ENCODE measurements at places on chromosomes 2 and 18.

DNA sequence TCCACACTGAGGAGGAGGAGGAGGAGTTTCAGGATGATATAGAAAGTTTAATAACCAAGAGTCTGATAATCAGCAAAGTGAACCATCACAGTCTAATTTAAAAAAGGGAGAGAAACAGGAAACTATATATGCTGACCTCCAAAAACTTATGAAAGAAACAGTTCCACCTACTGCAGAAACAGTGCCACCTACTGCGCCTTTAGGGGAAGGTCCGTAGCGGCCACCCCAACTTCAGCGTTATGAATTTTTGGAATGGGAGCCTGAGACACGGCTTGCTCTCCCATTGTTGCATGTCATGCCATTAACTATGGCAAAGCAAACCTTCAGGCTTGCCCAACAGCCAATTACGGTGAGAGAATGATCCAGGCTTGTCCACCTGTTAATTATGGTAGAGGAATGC, 1719.2 kb upstream of the LRRTM1 start:
- no peak for DNase-seq

GRCh38 chr2:181117206-181117925, 137.0 kb downstream of the UBE2E3 start:
- no peak for DNase-seq

DNA sequence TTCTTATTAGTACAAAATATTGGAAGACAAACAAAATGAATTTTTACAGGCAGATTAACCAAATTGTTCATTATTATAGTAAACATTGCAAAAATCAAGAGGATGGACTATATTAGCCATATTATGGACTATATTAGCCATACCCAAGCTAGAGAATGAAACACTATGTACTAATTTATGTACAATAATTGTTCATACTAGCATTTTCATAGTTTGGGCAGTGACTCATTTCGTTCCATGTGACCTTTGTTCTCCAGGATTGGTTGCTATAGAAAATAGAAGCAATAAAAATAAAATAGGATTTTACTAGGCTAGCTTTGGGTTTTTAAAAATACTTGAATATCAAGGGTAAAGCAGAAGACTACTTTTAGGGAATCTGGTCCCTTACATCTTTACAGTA, 176.8 kb downstream of the ZEB2 start:
- DNase-seq: no peak

DNA sequence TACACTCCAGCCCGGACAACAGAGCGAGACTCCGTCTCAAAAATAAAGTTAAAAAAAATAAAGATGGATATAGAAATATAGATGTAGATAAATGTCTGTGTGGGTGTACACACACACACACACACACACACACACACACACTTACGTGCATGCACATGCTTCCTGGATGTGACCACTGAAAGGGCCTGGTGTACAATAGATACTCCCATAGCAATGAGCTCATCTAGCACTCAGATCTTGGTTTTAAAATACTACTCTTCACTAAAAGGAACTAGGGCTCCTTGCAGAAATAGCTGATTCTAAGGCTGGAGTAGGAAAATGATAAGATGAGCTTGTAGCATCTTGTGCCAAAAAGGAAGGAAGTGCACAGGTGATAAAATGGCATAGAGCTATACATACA, 39.1 kb downstream of the ROCK2 start:
- no peak for DNase-seq

DNA sequence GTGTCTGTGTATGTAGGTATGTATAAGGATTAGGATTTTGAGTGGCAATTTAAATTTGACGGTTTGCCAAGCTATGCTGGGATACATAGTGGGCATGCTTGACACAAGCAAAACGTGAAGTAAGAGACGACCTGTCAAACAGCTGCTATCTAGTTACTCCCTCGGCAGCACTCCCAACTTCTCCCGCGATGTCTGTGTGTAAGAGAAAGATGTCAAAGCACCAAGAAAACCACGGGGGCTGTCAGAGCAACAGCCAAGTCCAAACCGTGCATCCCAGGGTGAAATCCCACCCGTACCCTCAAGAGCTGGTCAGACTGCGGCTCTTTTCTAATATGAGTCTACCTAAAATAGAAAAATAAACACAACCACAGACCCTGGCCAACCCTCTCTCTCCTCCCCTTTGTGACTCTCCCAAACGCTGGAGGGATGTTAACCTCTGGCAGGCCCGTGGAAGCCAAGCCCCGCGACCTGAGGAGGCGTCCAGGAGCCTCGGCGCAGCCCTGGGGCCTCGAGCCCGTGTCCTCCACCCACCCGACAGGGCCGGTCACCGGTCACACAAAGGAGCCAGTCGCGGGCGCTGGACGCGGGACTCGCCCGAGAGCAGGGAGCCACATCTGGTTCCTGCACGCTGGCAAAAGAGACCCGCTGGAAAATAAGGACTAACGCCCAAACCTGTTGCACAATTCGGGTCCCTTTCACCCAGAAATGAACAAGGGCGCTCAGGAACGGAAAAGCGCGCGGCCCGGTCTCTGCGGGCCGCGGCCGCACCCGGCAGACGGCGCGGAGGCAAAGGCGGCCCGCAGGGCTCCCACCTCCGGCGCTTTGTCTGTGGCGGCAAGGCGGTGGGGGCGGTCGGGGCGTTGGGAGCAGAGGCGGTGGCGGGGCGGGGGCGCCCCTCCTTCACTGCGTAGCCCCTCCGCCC, 925 bp downstream of the SESTD1 start:
- DNase-seq: peak; percentile 70

- DNase-seq: no peak
These were observed 22.3 kb upstream of the DUSP2 start for GRCh38 chr2:96167407-96168013.

DNA sequence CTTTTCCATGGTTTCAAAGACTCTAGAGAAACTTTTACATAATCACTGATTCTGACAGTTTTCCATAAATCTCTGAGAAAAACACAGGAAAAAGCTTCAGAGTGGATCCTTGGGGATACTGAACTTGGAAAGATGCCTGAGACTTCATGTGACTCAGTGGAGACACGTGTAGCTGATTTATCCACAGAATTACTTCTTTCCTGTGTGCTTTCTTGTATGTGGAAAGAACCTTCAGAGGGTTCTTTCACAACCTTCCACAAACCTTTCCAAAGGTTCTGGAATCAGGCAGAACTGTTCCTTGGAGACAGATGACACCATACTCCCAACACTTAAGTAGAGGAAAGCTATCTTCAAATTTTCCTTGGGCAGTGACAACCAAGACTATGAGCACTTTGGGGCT, 207.2 kb downstream of the RND3 start:
- no peak for DNase-seq

DNA sequence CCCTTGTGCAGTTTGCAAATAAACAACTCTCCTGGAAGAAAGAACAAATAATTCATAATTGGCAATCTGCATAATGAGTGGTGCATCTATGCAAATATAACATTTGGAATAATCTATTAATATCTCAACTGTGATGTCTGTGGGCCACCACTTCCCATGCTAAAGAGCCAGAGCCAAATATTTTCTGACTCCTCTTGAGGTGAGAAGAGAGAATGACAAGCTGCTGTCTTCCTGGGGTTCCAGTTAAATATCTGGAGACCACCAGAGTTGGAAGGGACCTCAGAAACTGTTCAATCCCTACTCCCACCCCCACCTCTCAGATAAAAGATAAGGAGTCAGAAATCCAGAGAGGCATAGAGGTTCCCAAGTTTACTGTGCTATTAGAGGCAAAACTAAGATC, 241.0 kb upstream of the SLC14A2 start:
- no peak for DNase-seq

DNA sequence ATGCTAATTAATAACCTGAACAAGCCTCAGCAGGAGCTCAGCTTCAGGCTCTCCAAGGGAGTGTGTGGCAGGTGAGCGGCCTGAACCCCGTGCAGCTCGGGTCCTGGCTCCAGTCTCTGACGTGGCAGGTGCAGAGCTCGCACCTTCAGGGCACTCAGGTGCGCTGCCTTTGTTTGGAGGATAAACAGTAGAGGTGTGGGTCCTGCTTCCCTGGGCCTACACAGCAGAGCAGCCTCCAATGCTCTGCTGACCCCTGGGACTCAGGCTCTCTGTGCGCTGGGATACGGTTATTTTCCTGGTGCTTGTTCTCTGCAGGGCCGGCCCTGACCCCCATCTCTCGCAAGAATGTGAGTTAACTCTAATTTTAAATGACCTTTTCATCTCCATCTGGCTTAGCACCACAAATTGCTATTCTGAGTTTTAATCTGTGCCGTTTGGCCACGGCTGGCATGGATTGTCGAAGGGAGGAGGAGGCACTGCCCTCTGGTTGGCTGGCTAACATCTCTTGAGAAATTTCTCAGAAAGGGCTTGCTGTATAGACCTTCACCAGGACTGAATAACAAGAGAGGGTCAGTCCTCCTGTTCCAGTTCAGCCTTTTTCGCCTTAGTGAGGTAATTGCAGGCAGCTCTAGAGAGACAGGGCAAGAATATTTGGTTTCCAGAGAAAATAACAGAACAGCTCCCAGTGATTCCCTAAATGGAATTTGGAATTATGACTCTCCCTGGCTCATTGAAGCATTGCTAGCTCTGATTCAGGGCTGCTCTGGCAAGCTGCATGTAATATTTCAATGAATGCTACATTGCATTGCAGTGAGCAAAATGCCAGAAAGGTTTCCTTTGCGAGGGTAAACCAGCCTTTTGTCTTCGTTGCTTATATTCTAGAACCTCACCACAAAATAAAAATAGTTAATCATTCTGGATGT, 161.8 kb downstream of the DCDC2C start:
- DNase-seq: no peak

GRCh38 chr18:65429601-65430000, 321.2 kb upstream of the CDH7 start:
- DNase-seq: no peak

DNA sequence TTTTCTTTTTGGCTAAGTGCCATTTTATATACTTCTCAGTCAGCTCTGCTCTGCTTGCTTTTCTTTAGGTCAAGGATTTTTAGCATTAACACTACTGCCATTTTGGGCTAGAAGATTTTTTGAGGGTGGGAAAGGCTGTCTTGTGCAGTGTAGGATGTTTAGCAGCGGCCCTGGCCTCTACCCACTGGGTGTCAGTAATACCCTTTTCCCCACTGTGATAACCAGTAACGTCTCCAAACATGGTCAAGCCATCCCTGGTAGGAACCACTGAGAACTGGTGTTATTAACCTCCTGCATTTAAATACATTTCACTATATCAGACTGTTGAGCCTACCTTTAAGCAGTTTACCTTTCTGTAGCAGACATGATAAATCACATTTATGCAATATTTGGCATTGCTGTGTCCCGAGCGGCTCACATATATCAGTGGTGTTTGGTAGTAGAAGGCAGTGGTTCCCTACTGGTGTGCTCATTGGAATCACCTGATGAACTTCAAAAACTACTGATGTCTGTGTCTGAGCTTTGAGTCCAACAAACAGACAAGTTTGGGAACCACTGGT, 70.5 kb downstream of the CEP192 start:
- DNase-seq: no peak

- no peak for DNase-seq
These were observed 54.2 kb downstream of the DIPK1C start for GRCh38 chr18:74402806-74403433.

GRCh38 chr2:209146682-209147320, 277.0 kb upstream of the MAP2 start:
- DNase-seq: no peak

DNA sequence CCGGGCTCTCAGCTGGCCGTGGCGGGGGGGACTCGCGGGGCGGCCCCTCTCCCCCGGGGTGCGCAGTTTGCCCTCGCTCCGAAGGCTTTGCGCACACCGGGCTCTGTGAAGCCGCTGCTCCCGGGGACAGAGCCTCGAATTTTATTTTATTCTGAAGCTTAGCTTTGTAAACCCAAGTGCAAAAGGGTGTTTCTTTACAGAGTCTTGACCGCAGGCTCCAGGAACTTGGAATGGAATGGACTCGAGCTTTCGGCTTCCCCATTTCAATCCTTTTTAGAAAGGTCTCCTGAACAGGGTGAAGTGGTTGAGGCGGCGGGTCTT, 2.0 kb downstream of the GALR1 start:
- no peak for DNase-seq

- DNase-seq: no peak
These were observed 221.8 kb downstream of the STK39 start for GRCh38 chr2:168025487-168026202.
